ENCODE measurements at places on chromosomes 12 and 14.

- DNase-seq: no peak
Measured at GRCh38 chr12:70646850-70647249, 9.6 kb upstream of the PTPRB start.

DNA sequence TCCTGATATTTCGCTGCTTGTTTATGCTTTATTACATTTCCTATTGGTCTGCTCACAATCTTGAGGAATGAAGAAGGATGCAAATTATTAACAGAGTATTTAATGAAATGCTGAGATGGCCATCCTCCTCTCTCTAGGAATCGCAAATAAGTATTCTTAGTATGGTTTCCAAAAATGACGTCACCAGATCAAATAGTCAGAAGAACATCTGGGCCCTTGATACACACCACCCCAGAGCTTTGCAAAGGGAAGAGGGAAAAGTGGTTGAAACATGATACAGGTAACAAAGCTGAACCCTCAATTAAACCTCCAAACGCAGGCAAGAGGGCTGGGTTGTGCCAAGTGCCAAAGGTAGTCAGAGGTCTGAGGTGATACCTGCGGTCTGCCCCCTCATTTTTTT, 107.3 kb downstream of the BCL11B start:
- no peak for DNase-seq

GRCh38 chr14:82720431-82720830, 1186.8 kb upstream of the SEL1L start:
- DNase-seq: no peak

- no peak for DNase-seq
Measured at GRCh38 chr14:104898195-104898558, 26.5 kb upstream of the PLD4 start.

GRCh38 chr14:55303125-55303499, 31.9 kb downstream of the FBXO34 start:
- no peak for DNase-seq
